HCEC 1CT (cell line): ENCODE measurements at places on chromosomes 4 and X.
A peak's percentile ranks its signal among the peaks of the same experiment; 100 is the strongest.

GRCh38 chr4:61194571-61194970 is 5.6 kb upstream of the ADGRL3 start:
- no peak for DNase-seq

DNA sequence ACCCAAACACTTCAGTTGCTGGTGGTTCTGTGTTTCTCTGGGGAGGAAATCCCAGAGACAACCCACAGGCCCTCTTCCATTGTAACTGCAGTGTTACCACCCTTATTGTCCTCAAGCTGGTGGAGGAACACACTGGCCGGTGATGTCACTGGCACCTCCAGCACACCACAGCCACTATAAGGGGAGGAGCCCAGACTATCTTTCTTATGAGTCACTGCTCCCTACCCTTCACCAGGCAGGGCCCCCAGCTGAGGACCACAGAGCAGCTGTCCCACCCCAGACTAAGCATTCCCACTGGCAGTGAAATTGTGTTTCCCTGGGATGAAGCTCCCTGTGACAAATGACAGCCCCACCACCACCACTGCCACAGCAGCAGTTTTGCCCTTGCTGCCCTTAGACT is 171.8 kb upstream of the FGF16 start:
- DNase-seq: no peak

DNA sequence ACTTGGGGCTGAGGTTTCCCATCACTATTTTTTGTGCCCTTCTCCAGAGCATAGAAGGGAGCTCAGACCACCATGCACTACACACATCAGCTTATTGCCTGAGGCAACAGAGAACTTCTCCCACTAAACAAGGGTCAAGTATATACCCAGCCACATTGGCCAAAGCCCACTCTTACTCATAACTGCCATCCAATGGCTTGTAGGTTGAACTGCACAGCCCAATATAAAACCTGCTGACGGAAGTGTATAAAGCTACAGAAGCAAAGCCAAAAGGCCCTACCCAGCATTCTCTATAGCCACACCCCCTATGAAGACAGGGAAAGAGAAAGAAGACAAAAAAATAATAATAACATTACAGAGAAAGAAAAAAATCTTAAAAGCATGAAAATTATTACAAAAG is 139.7 kb downstream of the LRBA start:
- DNase-seq: no peak

DNA sequence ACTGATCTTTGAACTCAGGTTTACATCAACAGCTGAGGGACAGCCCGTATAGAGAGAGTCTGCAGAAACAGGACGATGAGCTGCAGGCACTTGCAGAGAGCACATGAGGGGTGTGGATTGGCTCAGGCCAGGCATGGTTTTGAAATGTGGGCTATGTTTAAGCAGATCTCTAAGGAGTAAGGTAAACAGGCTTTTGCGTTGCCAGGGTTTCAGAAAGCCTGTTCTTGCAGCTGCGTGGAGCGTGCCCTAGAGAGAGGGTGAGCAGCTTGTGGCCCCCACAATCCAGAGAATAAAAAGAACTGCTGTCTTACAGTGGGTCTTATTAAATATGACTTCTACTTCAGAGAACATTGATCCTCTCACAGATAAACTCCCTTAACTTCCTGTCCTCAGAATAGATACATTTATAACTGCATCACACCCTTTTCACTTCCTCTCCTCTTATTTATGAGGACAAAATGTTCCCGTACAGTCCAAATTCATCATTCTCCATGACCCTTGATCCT is 64.1 kb downstream of the TMA16 start:
- DNase-seq: peak; percentile 1

GRCh38 chrX:47623540-47624027 is 3.9 kb upstream of the SYN1 start:
- DNase-seq: peak; percentile 71

- no peak for DNase-seq
These were observed 129.1 kb upstream of the STIM2 start for GRCh38 chr4:26731351-26732035.

GRCh38 chr4:188976644-188977115 is 837.4 kb downstream of the TRIML1 start:
- DNase-seq: peak; percentile 5

DNA sequence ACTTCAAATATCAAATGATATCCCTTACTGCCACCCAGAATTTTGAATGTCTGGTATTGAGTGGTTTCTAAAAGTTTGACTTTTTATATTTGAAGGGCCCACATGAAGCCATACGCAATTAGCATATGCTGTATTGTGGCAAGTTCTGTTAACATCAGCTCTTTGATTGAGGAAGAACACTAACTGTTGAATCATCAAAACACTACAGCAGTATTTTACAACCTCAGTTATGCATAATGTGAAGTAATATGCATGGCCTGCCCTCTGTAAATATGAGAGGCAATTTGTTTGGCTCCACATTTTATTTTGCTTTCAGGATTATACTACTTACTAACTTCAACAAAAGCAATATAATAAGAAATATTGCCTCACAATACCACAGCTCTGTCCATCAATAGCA is 62.2 kb upstream of the DMD start:
- DNase-seq: peak; percentile 38

GRCh38 chr4:188930822-188931221 is 791.6 kb downstream of the TRIML1 start:
- no peak for DNase-seq
